CD4-positive, alpha-beta T cell treated with Interleukin-2 at 100 ng/mL for 4 hours (primary cell): ENCODE measurements at places on chromosomes 3 and 15.

- DNase-seq, result peak; percentile 72
Measured at GRCh38 chr3:17023006-17023664, 138.4 kb downstream of the PLCL2 start.

DNA sequence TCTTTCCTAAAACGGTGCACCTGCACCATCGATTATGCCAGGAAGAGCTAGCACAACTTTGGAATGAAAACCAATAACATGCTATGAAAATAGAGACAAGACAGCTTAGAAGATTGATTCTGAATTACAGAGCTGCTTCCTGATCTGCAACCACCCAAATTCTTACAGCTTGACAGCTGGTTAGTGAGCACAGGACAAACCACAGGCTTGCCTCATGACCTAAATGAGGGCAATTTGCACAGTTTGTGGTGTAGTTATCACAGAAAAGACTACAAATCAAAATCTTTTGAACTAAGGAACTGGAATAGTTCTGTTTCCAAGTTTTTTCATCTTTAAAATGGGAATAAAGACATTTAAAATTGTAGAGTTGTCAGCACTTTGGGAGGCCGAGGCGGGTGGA lies 533.5 kb downstream of the NAALADL2 start:
- DNase-seq, result no peak

- DNase-seq, result no peak
Measured at GRCh38 chr15:69154684-69155083, 5.8 kb upstream of the GLCE start.

DNA sequence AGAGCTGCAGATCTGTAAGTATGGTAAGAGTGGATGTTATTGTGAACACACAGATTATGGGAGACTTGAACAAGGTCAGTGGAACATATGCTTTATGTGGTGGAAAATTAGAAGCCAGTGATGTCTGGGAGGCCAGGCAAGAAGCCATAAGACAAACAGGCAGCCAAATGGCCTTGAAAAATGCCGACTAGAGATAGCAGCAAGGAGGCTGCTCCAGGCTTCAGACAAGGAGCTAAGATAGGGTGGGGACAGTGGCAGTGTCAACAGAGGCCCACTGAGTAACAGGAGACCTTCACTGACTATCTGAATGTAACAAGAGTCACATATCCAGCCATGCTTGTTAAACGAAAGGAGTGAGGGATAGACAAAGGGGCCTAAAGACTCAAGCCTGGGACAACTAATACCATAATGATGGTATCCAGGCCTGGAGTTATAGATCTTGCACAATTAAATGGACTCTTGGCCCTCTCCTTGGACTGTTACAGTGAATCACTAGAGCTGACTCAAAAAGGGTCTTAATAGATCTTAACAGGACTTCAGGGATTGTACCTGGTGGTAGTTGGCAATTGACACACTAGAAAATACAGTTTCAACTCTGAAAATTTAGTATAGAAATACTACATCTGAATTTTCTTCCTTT lies 50.6 kb downstream of the CFAP20DC start:
- DNase-seq, result no peak

DNA sequence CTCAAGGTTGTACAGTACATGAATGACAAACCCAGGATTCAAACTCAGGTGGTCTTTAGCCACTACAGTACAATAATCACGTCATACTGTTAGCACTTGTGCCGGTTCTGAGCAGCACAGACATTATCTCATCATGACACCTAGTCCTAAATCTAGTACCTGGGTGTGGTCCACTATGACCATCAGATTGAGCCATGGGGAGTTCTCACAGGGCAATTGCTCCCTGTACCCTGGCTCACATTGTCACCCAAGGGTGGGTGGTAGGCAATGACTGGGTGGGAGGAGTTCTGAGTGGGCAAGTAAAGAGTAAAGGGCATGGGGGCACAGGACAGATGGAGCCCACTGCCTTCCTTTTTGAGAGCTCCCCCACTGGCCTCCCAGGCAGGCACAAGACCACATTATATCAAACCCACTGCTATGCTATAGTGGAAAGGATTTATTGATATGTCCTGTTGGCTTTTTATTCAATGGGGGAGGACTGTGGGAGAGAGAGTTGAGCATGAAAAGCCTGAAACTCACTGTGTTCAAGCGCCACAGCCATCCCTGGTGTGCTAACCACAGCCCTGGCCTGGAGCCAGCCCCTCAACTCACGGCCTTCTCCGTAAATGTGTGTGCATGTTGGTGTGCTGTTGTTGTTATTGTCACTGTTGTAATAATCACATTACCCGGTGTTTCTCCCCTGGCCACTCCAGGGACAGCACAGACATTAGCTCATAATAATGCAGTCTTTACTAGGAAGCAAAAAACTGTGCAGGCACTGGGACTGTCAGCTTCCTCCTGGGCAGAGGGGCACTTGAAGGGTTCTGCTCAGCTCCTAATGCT lies 27.3 kb downstream of the ADCY5 start:
- no peak for DNase-seq

GRCh38 chr15:73335471-73335870 lies 33.3 kb downstream of the HCN4 start:
- no peak for DNase-seq

DNA sequence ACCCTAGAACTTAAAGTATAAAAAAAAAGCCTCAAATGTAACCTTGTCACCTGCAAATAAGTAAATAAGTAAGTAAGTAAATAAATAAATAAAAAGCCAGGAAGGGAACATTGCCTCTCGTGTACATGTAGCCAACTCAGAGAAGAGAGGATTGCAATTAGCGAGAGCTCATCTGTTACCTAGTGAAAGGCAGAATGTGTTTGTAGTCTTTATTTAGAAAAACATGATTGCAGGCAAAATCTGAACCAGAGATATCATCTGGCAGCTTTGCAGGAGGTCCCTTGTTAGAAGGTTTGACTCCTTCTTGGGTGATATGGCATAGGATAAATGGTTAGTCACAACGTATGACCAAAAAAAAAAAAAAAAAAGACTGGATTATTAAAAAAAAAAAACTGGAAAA lies 71.6 kb upstream of the SYN2 start:
- no peak for DNase-seq
